ENCODE measurements at places on chromosomes 11 and 22.

DNA sequence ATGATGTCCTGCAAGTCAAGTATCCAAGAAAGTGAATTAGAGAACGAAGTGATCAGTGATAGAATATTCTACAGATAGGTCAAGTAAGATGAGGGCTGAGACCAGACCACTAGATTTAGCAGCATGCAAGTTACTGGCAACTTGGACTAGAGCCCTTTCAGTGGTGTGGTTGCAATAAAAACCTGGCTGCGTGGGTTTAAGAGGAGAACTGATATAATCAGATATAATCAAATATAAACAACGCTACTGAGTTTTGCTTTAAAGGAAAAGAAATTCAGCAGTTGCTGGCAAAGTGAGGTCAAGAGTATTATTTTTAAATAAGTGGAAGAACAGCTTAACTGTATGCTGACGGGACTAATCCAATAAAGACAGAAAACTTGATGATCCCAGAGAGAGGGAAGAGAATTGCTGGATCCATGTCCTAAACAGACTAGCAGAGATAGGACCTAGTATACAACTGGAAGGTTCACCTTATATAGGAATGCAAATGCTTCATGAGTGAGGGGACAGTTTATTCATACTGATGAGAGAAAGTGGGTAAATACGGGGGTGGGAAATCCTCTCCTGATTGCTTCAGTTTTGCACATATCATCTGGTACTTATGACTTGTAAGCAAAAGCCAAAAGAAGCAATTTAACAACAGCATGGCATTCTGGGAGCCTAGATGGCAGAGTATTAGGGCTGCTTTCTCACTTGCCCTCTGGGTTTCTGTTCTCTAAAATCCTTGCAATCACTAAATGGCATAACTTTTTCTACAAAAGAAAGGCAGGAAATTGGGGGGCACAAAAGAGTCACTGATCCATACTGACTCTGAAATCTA lies 146.2 kb downstream of the RBFOX2 start:
- DNase-seq: no peak

GRCh38 chr11:6458352-6459098 lies 15.2 kb downstream of the TRIM3 start:
- no peak for DNase-seq

DNA sequence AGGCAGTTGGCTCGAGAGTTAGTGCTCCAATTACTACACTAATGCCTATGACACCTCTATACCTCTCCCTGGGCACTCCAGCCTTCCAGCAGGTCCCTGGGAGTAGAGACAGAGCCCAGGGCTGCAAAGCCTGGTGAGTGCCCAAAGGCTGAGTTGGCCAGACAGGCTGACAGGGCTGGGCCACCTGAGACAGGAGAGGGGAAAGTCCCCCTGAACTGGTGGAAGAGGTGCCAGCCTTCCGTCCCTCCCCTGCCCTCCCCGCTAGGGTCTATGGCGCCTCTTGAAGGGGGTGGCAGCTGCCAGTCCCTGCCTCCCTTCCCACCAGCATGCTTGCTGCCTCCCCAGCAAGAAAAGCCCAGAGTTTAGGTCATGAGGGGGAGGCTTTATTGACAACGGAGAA lies 3.0 kb downstream of the KCNJ11 start:
- DNase-seq: no peak

DNA sequence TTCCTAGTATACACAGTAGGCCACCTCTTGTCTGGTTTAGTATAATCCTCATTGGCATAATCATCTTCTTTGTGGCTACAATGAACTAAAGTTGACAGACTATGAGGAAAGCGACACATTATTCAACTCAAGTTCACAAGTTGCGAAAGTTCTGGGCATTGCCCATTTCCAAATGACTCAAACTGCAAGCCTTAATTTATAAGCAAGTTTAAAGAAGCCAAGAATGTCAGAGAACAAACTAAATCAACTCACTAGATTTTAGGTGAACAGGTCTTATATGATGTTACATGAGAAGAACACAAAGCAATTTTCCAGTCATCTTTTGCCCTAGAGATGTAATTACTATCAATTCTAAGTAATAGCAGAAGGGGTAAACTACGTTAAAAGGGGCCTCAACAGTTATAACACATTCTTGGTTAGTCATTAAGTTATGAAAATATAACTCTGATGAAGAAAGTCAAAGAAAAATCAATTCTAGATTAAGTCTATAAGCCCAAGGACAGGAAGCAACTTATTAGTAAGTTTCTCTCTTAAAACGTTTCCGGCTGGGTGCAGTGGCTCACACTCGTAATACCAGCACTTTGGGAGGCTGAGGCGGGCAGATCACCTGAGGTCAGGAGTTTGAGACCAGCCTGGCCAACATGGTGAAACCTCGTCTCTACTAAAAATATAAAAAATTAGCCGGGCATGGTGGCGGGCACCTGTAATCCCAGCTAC lies 21.5 kb downstream of the PICALM start:
- no peak for DNase-seq

- DNase-seq: no peak
These were observed 2.5 kb upstream of the SMARCB1 start for GRCh38 chr22:23784215-23784732.
